ENCODE measurements at places on chromosomes 3 and 15. TPM values are rescaled to one million over a fixed set of nuclear protein-coding genes. Genes with fewer than 3 reads are reported as not detected.

GRCh38 chr3:143145906-143146305 lies 26.3 kb downstream of the CHST2 start:
- no peak for DNase-seq

DNA sequence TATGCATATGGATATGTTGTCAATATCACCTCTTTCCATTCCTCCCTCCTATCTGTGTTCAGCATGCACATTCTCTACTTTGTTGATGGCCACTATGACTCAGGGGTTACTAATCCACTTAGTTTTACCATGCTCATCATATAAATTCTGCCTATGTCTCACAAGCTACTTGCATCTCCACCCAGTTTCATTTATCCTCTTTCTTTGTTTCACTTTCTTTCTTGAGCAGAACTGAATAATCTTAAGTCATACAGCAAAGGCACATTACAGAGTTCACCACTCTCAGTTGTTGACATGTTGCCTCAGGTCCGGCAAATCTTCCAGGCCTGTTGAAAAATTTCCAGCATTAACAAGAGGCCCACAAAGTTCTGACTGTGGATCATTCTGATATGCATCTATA lies 71.5 kb downstream of the SSR3 start:
- no peak for DNase-seq

DNA sequence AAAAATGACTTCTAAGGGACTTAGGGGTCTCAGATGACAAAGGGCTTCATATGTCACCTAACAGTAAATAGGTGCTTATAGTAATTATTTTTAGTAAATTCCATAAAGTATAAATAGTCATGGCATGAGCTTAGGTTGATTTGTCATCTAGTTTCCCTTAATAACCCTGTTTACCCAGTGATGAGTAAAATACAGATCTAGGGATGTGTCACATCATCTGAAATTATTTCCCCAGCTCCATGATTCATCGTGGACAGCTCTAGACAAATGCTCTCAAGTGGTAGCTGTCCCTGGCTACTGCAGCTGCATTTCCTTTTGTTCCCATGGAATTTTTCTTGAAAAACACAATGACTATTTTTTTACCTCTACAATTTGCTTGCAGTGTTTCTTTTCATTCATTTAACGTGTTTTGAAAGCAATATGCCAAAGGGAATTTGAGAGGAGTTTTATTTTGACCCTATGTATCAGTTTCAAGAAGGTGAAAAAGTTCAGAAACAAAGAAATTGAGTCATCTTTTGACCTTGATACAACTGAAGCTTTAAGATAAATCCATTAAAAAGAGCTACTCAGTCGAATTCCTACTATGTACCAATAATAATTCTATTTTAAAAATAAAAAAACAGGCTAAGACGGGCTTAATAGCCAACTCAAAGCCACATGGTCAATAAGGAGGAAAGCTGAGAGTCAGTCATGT lies 241.6 kb downstream of the KCNMB2 start:
- DNase-seq = no peak

DNA sequence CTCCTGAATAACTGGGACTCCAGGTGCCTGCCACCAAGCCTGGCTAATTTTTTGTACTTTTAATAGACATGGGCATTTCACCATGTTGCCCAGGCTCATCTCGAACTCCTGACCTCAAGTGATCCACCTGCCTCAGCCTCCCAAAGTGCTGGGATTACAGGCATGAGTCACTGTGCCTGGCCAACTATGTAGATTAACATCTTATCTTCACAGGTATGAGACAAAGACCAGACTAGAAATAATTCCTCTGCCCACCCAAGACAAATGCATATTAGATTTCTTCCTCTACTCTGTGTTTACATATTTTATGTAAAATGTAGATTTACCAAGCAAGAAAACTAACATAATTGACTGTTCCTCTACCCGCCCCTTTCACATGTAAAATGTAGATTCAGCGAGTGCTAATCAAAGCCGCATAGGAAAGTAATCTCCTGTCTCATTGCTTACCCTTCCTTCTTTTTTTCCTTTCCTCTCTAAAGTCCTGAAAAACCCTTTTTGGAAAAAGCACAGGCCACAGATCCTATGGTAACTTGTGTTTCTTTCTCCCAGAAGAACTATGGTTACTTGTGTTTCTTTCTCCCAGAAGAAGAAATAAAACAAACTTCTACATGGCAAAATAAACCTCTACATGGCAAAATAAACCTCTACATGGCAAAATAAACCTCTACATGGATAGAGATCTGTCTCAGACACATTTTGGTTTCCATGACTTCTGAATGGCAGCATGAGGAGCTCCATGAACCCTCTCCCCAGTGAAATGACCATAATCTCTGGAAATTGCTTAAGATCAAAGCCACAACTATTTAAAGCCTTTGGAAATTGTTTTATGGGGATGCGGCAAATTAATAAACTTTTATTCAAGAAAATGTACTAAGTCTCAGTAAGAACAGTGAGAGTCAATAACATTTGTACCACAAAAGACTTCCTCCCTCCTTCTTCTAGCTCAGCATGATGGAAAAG lies 9.1 kb upstream of the ABHD2 start:
- no peak for DNase-seq

DNA sequence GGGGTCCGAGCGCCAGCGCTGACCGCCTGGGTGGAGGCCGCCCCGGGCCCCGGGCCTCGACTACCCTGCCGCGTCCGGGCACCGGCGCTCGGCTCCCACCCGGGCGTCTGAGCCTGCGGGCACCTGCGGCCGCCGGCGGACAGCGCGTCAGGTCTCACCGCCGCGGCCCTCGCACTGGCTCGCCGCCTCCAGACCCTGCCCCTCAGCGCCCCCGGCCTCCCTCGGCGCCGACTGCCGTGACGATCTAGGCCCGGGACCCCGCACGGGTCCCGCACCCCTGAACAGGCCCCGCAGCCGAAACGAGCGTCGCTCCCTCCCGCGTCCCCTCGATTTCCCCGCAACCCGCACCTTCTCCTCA lies 297 bp downstream of the PRC1 start:
- DNase-seq = no peak

SNX33 gene
- total RNA-seq = 21.6 TPM

Measured in chondrocyte (in vitro differentiated cells).